Activated CD8-positive, alpha-beta T cell treated with anti-CD3 and anti-CD28 coated beads, Interleukin-2, amount 10 ng/mL, durations not matched to agents 7 days and 5 days (primary cell): ENCODE measurements at places on chromosomes 2 and 18. TPM values are rescaled to one million over a fixed set of nuclear protein-coding genes. Genes with fewer than 3 reads are reported as not detected.

DNA sequence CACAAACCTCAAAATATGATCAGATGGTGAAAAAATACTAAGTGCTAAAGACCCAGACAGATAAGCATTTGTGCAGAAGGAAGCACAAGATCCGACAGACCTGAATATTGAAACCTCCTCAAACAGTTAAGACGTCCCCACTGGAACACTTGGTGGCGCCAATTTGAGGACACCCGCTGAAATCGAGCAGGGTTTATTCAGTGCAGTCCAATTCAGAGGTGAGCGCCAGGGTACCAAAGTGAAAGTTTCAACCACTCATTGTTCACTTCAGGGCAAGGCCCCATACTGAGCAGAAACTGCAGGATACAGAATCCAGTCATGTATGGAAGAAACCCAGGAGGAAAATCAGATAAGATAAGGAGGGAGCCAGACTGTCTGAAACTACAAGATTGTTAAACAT, 417.6 kb downstream of the LRRTM4 start:
- DNase-seq, result no peak

MOCOS gene
- total RNA-seq, result 0.47 TPM

HOXD3 gene
- not detected for total RNA-seq

NOSTRIN gene
- total RNA-seq, result not detected

GRCh38 chr2:159226608-159227385, 59.7 kb downstream of the WDSUB1 start:
- DNase-seq, result no peak
